ENCODE measurements at places on chromosomes 12 and 14.

DNA sequence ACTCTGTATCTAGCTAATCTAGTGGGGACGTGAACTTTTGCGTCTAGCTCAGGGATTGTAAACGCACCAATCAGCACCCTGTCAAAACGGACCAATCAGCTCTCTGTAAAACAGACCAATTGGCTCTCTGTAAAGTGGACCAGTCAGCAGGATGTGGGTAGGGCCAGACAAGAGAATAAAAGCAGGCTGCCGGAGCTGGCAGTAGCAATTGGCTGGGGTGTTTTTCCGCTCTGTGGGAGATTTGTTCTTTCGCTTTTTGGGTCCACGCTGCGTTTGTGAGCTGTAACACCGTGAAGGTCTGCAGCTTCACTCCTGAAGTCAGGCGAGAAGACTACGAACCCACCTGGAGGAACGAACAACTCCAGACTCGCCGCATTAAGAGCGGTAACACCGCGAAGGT, 76.5 kb downstream of the SPRING1 start:
- DNase-seq: no peak

DNA sequence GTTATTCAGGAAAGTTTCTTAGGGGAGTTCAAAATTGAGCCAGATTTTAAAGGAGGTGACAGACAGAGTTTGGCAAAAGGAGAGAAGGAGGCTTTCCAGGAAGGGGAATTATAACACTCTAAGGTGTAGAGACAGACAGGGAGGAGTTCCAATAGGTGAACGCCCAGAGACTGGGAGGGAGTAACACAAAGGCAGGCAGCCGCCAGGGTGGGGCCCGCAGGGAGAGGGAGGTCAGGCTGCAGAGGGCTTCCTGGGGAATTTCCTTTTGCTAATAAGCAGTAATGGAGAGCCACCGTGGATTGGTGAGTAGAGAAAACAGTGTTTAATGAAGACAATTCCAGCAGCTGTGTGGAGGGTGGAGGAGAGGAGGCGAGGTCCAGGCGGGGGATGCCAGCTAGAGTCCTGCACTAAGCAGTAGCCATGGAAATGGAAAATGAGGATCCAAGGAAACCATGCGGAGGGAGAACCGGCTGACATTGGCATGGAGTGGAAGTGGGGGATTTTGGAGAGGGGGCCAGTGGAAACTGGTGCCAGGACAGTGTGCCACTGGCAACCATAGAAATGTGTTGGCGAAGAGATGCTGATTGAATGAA, 22.2 kb downstream of the GRIN2B start:
- no peak for DNase-seq

DNA sequence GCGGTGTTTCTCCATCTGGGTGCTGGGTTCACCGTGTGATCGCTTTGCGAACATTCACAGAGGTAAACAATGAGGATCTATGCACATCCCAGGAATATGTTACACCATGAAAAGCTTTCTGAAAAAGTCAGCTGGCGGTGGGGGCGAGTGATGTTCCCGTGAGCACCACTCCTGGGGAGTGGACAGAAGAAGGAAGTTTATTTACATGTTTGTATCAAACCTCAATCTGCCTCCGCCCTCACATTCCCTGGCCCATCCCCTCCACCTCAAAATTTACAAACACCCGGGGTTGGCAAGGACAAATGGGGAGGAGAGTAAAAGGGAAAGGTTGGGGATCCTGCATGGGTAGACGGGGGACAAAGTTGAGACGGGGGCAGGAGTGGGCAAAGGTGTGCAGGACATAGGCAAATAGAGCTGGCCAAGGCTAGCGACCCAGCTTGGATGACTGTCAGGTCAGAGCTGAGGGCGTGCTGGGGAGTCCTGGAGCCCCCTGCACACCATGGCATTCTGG, 6.9 kb downstream of the TNFRSF1A start:
- no peak for DNase-seq

GRCh38 chr12:111431772-111432171, 26.0 kb downstream of the SH2B3 start:
- DNase-seq: no peak

DNA sequence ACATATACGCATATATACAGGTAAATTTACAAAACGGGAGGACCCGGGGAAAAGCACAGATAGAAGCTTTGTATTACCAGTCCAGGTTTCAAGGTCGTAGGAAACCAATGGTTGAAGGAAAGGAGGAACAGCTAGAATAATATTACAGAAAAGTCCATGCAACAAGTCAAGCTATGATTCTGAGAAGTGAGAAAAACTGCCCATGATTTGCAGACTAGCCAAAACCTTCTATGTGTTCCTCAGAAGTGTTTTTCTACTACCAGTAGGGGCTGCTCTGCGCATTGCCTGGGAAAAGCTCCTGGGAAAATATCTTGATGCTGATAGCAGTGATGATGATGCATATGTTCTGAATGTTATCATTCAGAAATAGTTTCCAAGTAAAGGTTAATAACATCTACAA, 2.2 kb downstream of the PDZRN4 start:
- DNase-seq: no peak

DNA sequence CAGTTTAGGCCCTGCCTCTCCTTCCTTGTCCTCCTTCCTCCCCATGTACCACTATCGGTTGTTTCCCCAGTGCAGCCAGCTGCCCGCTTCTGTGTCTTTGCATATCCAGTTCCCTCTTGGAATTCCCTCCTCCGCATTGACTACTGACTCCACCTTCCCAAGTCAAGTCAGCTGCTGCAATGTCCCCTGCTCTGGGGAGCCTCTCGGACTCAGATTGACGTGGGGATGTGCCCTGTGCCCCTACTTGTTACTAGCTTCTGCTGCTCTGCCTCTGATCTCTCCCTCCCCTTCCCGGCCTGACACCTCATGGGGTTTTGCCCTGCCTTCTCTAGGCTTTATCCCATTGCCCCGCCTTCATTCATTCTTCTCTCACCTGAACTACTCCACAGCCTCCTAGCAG, 2.1 kb upstream of the CD9 start:
- DNase-seq: no peak

- DNase-seq: no peak
Observed at GRCh38 chr12:116018282-116018681, 259.2 kb downstream of the MED13L start.

GRCh38 chr12:22406627-22407026, 72.1 kb upstream of the ST8SIA1 start:
- no peak for DNase-seq

GRCh38 chr12:9910716-9911421, 21.3 kb downstream of the CLEC2A start:
- no peak for DNase-seq

- no peak for DNase-seq
Observed at GRCh38 chr12:104529130-104529874, 72.6 kb downstream of the CHST11 start.
